HuH-7 (cell line): ENCODE measurements at places on chromosomes 4 and X.

- DNase-seq: no peak
Observed at GRCh38 chr4:183806341-183806740, 98.8 kb upstream of the STOX2 start.

- DNase-seq: no peak
Observed at GRCh38 chr4:25377572-25378436, 741 bp downstream of the ANAPC4 start.

GRCh38 chrX:42536286-42536685 lies 241.7 kb downstream of the PPP1R2C start:
- no peak for DNase-seq

DNA sequence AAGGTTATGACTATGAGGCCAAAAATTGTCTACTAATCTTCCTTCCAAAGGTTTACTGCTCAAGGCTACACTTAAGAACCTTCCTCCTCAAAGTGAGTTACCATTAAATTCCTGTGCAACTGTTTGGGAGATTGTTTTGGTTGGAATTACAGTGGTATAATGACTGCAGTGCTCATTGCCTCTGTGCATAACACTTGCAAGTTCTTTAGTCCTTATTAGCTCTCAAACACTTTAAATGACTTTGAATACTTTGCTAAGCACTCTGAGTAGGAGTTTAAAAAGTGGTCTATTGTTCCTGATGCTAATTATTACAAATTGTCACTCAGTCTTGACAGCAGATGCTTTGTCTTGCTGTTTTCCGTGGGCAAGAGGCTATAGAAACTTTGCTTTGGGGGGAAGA lies 422.8 kb upstream of the PABPC4L start:
- DNase-seq: no peak

GRCh38 chrX:97629597-97629985 lies 745.9 kb downstream of the RPA4 start:
- no peak for DNase-seq

GRCh38 chr4:30720661-30721184 lies 554 bp downstream of the PCDH7 start:
- no peak for DNase-seq

DNA sequence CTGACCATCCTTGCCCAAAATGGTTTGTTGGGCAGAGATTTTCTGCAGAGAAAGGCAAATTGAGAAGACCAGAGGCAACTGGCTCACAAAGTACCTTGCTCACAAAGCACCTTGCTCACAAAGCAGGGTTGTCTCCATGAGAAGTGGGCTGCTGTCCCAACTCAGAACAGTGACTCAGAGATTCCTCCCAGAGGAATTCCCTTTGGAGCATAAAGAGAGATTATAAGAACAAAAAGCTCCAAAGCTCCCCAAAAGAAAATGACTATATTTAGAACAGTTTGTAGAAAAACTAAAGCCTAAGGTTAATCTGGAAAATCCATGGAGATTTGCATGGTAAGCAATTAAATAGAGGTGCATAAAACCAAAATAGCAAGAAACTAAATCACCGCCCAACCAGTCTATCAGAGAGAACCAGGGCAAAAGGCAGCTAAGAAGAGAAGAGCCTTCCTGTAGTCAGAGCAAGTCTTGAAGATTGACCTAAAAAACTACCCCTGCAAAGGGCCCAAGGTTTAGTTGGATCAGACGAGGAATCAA lies 731.4 kb downstream of the FAT4 start:
- DNase-seq: no peak

DNA sequence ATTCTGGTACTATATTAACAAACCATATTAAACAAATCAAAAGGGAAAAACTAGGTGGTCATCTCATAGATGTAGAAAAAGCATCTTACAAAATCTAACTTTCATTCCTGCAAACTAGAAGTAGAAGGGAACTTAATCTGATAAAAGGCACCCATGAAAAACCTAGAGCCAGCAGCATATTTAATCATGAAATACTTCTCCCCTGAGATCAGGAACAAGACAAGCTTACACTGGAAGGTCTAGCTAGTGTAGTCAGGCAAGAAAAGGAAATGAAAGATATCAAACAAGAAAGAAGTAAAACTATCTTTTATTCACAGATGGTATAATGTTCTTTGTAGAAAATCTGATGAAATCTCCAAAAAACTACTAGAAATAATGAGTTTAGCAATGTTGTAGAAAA lies 41.2 kb downstream of the ATP10D start:
- no peak for DNase-seq

DNA sequence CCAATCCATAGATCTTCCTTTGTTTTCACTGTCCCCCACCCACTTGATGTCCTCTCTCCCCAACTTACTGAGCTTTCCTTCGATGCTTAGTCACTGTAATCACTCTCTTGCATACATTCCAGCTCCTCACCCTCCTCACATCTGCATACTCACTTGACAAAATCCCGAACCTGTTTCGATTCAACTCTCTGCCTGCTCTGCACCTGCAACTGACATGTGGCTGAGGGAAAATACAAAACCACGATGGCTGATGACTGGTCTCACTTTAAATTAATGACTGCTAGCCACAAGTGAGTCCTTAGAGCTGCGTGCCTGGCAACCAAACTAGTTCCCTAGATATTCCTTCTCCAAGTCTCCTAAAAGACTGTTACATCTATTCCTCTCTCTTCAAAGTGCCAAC lies 70.4 kb upstream of the FHL1 start:
- no peak for DNase-seq

DNA sequence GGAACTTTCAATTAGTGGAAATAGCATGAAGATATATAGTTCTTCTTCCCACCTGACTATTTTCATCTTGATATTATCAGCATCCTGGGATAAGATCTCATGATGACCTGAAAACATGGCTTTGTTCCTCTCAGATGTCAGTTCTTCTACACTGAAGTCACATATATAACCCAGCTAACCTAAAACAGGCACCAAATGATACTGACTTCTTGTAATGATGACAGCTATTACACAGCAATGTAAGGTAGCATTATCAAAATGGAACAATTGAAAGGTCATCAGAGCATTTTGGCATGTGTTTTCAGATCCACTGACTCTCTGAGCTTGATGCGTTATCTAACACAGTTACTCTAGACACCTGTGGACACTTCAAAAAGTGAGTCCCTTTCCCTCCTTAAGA lies 469.9 kb downstream of the INPP4B start:
- DNase-seq: no peak

DNA sequence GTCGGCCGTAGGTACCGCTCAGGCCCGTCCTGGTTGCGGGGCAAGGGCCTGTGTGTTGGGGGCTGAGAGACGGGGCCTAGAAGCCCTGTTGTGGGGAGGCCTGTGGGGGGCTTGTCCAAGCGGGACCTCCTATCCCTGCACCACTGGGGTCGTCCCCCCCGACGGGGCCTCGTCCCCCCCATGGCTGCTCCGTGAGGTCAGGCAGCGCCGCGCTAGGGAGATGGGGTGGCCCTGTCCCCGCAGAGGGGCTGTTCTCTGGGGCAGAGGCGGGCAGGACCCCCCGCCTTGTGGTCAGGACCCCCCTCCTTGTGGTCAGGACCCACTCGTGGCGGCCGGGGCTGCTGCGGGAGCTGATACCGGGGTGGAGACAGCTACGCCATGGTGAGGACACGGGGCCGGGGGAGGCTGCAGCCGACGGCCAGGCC lies 12.1 kb upstream of the GTPBP6 start:
- no peak for DNase-seq

DNA sequence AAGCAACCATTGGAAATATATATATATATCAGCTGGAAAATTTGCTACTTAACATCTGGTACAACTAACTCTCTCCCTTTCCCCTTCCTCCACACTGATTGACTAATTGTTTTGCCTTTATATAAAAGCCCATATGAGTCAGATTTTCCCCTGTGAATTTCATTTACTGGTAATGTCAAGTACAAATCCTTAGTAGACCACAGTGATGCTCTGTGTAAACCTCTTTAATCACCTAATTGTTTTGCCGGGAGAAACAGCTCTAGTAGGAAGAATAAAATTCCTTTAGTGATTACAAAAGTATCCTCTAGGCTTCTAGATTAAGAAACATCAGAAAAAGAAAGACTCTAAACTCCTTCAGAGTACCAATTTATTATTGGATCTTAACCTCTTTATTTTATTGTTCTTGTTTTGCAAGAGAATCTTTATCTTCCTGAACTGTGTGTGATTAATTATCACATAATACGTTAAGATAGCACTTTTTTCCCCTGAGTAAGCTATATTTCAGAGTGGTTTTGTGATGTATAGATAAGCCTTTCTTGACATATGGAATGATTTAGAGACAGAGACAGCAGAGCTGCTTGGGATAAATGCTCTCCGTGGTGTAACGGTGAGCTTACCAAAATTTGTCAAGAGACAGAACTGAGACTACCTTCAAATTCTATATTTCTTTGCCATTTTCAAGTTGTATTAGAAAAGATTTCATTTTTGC lies 1606.4 kb upstream of the TENM3 start:
- no peak for DNase-seq

GRCh38 chrX:129631849-129632248 lies 22.9 kb downstream of the APLN start:
- DNase-seq: no peak
